ENCODE measurements at places on chromosomes 7 and 10.

DNA sequence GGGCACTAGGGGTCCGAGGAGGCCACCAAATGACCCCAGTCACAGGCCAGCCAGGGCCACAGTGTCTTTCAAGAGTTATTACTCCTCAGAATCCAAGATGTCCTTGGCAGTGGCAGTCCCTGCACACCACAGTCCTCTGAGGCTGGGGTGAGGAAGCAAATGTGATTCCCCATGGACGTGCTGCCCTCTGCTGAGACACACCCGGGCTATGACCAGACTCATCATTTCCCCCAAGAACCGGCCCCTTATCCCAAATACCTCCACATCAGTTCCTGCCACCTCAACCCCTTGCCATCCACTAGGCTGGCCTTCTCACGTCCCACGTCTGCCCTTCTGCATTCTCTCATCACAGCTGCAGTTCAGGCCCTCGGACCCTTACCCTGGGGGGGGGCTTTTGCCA lies 5.0 kb downstream of the PRKAG2 start:
- no peak overlapping the region for H3K4me3 ChIP-seq
- no peak overlapping the region for H3K27ac ChIP-seq
- H3K36me3 ChIP-seq = no peaks in the 10 kb centered on the region
- no peak for DNase-seq
- no peaks in the 10 kb centered on the region for H3K27me3 ChIP-seq
- no peaks in the 10 kb centered on the region for H3K4me1 ChIP-seq

GRCh38 chr7:132029369-132030085 lies 473.1 kb upstream of the PODXL start:
- H3K4me3 ChIP-seq = no peak overlapping the region
- H3K4me1 ChIP-seq = no peaks in the 10 kb centered on the region
- no peak for DNase-seq
- no peak overlapping the region for H3K27ac ChIP-seq
- no peaks in the 10 kb centered on the region for H3K36me3 ChIP-seq

- H3K4me1 ChIP-seq = peaks cover 15% of the 10 kb centered on the region
- H3K27ac ChIP-seq = no peak overlapping the region
- no peak for DNase-seq
- H3K36me3 ChIP-seq = no peaks in the 10 kb centered on the region
- no peak overlapping the region for H3K4me3 ChIP-seq
These were observed 205.8 kb upstream of the TEX47 start for GRCh38 chr7:89001306-89001705.

- no peak overlapping the region for H3K4me3 ChIP-seq
- DNase-seq = no peak
- no peaks in the 10 kb centered on the region for H3K27me3 ChIP-seq
- H3K36me3 ChIP-seq = no peaks in the 10 kb centered on the region
- no peaks in the 10 kb centered on the region for H3K4me1 ChIP-seq
These were observed 6.4 kb upstream of the ZNF716 start for GRCh38 chr7:57443567-57443966.

DNA sequence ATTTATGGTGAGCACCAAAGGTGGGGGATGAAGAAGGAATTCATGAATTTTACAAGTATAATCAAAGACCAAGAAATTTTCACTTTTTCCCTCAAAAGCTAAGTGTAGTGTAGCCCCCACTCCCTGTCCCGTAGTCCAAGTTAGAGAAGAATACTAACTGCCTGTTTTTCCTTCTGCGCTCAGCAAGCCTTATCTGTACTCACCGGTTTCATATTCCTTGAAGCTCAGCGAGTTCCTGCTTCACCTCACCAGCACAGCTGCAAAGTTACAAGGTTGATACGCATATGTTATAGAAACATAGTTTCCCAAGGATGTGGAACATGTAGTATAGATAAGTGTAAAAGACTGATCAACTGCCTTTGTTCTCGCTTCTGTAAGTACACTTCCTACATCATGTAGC lies 16.0 kb upstream of the ZNF33B start:
- no peak overlapping the region for H3K4me3 ChIP-seq
- no peaks in the 10 kb centered on the region for H3K4me1 ChIP-seq
- H3K27ac ChIP-seq = no peak overlapping the region
- DNase-seq = no peak
- H3K36me3 ChIP-seq = no peaks in the 10 kb centered on the region

DNA sequence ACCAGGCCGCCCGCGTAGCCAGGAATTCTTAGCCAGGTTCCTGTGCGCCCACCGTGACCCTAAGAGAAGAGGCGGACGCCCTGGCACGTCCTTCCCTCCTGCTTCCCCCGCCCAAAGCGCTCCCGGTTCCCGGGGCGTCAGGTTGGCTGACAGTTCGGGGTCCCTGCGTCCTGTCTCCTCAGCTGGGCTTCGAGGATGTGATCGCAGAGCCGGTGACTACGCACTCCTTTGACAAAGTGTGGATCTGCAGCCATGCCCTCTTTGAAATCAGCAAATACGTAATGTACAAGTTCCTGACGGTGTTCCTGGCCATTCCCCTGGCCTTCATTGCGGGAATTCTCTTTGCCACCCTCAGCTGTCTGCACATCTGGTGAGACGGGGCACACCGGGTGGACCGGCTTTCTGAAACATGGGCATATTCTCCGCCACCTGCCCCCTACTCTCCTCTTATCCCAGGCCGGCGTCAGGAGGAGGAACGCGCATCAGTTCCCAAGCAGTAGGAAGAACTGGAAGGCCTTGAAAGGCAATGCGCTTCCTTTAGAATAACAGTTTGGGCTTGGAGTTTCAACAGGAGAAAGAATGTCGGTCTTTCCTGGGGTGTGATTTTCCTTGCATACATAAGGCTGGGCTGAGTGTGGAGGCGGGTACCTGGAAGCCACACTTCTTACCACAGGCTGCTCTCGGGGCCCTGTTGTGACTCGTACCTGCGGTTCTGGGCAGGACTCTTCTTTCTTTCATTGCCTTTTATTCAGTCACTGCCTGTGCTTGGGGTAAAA lies 728 bp downstream of the CAV2 start:
- DNase-seq = no peak
- no peak overlapping the region for H3K4me3 ChIP-seq
- no peak overlapping the region for H3K27ac ChIP-seq
- H3K4me1 ChIP-seq = no peaks in the 10 kb centered on the region

DNA sequence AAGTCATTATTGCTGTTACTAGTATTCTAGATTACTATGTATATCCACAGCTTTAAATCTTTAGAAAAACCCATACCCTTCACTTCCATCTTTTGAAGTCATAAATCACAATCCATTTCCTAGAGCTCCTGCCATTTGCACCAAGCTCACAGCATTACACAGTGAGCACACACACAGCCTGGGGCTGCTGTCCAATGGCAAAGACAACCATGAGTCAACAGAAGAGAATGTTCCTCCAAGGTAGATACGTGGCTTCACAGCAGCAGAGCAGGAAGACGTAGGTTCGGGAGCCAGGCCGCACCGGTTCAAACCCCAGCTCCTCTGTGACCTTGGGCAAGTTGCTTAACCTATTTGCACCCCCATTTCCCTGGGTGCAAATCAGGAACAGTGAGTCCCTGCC lies 234.6 kb downstream of the DIP2C start:
- no peak overlapping the region for H3K27ac ChIP-seq
- H3K36me3 ChIP-seq = no peaks in the 10 kb centered on the region
- peaks cover 28% of the 10 kb centered on the region for H3K4me1 ChIP-seq

DNA sequence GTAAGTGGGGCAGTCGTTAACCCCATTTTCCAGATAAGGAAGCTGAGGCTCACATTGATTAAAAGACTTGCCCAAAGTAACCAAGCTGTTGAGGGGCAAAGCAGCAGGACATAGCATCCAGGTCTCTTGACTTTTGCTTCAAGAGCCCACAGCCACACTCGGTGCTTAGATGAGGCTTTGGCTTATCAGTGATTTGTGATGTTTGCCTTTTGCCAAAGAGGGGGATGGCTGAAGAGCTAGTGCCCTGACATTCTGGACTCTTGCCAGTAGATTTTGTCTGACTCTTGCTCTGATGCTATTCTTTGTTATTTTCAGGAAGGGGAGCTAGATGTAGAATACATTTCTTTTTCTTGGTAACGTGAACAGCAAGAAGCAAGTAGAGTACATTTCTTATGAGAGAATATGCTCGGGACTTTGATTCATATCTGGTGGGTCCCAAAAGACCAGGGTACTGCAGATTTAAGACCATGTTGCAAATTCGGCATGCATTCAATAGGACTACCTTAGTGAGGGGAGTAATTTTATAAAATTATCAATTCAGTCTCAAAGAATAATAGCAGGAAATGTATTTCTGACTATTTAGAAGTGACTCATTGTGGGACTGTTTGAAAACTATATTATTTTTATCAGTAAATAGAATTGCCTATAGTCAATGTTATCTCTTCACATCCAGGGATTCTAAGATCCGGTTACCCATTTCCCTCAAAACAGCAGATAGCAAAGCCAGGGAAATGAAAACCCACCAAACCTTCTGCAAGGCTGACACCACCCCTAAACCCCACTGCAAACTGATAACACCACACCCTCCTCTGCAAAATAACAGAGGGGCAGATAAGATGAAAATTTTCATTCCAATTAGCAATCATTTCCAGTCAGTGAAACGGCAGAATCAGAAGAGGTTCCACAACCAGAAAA lies 180.0 kb upstream of the BMPER start:
- no peaks in the 10 kb centered on the region for H3K27me3 ChIP-seq
- H3K4me3 ChIP-seq = no peak overlapping the region
- H3K4me1 ChIP-seq = no peaks in the 10 kb centered on the region
- DNase-seq = no peak
- no peak overlapping the region for H3K27ac ChIP-seq
- no peaks in the 10 kb centered on the region for H3K36me3 ChIP-seq

DNA sequence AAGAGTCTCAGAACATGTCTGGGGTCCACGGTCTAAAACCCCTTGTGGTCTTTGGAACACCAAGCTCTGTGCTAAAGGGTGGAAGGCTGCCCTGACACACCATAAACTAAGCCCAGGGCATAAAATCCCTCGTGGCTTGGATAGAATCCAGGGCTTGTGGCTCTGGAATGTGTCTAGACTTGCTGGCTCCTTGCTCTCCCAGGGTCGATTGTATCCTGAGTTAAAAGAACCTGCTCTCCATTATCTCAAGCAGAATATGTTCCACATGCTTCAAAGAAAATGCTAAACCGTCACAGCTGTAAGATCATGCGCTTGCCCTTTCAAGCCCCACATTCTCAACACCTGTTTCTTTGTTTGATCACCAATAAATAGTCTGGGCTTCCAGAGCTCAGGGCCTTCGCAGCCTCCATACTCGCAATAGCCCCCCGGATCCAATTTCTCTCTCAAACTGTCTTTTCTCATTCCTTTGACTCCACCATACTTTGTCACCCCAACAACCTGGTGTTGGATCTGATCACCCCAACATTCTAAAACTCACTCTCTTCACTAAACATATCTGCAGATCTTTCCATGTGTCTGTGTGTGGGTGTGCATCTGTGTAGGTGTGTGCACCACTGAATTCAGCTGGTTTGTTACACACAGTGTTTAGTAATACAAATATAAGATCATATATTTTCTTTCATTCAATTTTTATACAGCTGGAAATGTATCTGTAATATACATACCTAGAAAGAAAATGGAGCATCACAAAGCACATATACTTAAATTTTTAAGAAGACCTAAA lies 238.5 kb downstream of the ZMYND11 start:
- H3K4me1 ChIP-seq = peaks cover 29% of the 10 kb centered on the region
- H3K4me3 ChIP-seq = no peak overlapping the region
- no peaks in the 10 kb centered on the region for H3K36me3 ChIP-seq
- peak; percentile 21 for DNase-seq
- H3K27me3 ChIP-seq = no peaks in the 10 kb centered on the region

- no peaks in the 10 kb centered on the region for H3K36me3 ChIP-seq
- H3K4me1 ChIP-seq = no peaks in the 10 kb centered on the region
- no peaks in the 10 kb centered on the region for H3K27me3 ChIP-seq
- no peak overlapping the region for H3K4me3 ChIP-seq
These were observed 59.9 kb upstream of the AGBL3 start for GRCh38 chr7:134926396-134926795.

GRCh38 chr7:157409149-157409752 lies 72.4 kb downstream of the DNAJB6 start:
- no peaks in the 10 kb centered on the region for H3K4me1 ChIP-seq
- peaks cover 81% of the 10 kb centered on the region for H3K36me3 ChIP-seq
- DNase-seq = no peak
- H3K27me3 ChIP-seq = no peaks in the 10 kb centered on the region

DNA sequence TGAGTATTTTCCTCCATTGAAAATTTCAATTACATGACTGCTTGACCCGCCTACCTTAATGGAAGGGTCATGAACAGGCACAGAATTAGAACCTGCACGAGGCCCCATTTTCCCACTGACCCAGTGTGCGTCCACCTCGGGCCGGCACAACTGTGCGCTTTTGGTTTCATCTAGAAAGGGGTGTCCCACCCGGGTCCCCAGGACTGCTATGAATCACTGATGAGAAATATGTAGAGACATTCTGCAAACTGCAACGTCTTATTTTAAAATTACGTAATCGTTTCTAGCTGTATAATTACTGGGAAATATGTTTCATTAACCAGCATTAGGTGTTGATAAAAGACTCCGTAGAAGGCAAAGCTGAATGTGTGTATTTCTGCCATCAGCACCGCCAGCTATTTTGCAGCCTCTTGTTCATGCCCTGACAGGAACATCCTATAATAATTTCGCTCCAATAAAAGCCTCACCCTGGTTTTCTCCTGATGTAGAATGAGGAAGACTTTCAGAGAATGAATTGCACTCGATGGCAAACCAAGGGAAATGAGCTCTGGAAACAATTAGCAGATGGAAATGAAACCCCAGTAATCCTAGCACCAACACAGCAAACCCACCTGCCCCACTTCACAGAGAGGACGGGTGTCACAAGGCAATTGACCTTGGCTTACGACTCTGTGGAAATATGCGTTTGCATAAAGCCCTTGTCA lies 562.1 kb downstream of the DNAJB6 start:
- DNase-seq = no peak
- H3K36me3 ChIP-seq = no peaks in the 10 kb centered on the region
- no peaks in the 10 kb centered on the region for H3K4me1 ChIP-seq
- H3K27me3 ChIP-seq = no peaks in the 10 kb centered on the region
- H3K27ac ChIP-seq = no peak overlapping the region

- no peak overlapping the region for H3K27ac ChIP-seq
- H3K4me3 ChIP-seq = no peak overlapping the region
- H3K36me3 ChIP-seq = no peaks in the 10 kb centered on the region
- 0 out of 2 replicates have a peak, but pooled peaks cover 3% of the 10 kb centered on the region for H3K4me1 ChIP-seq
These were observed 12.1 kb upstream of the TRUB1 start for GRCh38 chr10:114925587-114926586.

GRCh38 chr10:18497806-18498369 lies 153.5 kb downstream of the NSUN6 start:
- no peaks in the 10 kb centered on the region for H3K36me3 ChIP-seq
- no peak overlapping the region for H3K27ac ChIP-seq
- no peaks in the 10 kb centered on the region for H3K27me3 ChIP-seq
- no peak overlapping the region for H3K4me3 ChIP-seq

GRCh38 chr10:96532523-96532922 lies 18.8 kb upstream of the TLL2 start:
- peaks cover 67% of the 10 kb centered on the region for H3K36me3 ChIP-seq
- H3K4me3 ChIP-seq = no peak overlapping the region
- H3K4me1 ChIP-seq = no peaks in the 10 kb centered on the region
- no peaks in the 10 kb centered on the region for H3K27me3 ChIP-seq
- no peak overlapping the region for H3K27ac ChIP-seq
- no peak for DNase-seq

DNA sequence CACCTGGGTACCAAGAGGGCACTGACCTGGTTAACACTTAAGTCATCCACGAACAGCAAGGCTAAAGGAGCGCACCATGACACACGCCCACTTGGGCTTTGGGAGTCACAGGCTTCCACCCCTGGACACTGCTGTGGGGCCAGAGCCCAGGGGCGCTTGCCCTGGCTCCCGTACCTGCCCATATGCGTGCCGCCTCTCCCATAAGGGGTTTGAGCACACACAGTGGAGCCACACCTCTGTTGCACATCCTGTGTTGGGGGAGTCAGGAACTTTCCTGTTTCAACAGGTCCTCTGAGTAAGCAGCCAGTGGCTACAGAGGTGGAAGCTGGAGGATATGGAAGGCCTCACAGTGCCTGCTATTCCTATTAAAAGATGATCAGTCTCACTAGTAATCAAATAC lies 152.0 kb downstream of the REEP3 start:
- no peaks in the 10 kb centered on the region for H3K36me3 ChIP-seq
- H3K27ac ChIP-seq = no peak overlapping the region
- no peak overlapping the region for H3K4me3 ChIP-seq
